GM10248 (cell line): ENCODE measurements at places on chromosomes 11 and 22.
A peak's percentile ranks its signal among the peaks of the same experiment; 100 is the strongest.

DNA sequence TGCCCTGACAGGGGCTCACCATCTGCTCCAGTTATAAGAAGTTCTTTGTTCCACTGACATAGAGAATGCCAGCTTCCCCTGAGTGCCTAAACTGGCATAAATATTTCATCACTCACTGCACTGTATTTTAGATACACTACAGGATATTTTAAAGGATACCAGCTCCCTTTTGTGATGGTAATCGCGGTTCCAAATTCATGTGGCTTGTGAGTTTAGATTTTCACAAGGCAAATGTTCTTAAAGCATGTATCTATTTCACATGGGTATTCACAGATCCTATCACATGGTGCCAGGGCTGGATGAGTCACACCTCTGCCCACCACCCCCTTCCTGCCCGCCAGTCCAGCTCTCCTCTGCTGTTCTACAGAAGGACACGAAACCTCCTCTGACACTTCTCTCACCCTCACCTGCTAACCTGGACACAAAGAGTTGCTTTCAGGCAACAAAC is 105.5 kb downstream of the KCNC1 start:
- no peak for DNase-seq

DNA sequence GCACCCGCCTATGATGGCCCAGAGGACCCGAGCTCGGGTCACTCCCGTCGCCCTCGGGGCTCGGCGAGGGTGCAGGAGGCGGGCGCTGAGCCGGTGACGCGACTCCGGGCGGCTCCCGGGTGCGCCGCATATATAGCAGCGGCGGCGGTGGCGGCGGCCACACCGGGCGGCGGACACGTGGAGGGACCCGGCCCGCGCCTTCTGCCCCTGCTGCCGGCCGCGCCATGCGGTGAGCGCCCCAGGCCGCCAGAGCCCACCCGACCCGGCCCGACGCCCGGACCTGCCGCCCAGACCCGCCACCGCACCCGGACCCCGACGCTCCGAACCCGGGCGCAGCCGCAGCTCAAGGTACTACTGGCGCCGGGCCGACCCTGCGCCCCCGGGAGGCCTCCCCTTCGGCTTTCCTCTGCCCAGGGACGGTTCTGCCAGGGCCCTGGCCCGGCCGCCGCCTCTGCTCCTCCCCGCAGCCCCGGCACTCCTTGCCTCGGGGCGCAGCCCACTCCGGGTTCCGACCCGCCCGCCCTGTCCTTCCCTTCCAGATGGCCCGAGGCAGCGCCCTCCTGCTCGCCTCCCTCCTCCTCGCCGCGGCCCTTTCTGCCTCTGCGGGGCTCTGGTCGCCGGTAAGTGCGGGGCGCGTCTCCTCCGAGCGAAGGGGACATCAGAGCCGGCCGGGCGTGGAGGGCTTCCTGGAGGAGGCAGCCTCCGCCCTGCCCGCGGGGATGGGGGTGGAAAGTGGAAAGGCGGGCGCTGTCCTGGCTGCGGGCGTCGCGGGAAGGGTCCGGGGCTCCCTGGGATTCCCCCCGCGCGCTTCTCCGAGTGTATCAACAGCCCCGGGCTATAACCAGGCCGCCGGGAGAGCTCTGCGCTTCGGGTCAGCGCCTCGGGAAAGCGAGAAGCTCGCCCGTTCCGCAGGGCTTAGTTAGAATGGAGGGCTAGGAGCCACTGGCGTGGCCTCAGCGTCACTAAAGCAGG is at the start of gene GAL:
GAL (plus strand) TSS at position 160 of the 972 bp plus-strand sequence; CDS start at position 540, 380 bp downstream.
- DNase-seq: no peak

- no peak for DNase-seq
Observed at GRCh38 chr11:78319453-78319955, 98.1 kb downstream of the GAB2 start.

GRCh38 chr22:43439368-43440103 is 27.7 kb downstream of the MPPED1 start:
- DNase-seq: no peak

GRCh38 chr11:119371778-119372182 is 9.7 kb downstream of the USP2 start:
- no peak for DNase-seq

DNA sequence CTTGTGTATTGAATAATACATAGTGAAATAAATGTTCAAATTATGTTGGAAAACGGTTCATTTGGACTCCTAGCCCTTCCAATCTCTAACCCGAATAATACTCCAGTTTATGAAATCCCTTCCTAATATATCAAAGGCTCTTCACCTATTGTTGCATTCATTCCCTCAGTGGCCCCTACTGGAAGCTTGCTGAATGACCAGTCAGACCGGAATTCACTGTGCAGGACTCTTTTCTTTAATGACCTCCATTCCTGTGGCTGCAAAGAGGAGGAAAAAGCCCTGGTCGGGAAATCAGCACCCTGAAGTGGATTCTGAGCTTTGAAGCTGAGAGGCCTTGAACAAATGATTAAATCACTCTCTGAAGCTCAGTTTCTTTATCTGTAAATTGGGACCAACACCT is 19.1 kb upstream of the RCN1 start:
- no peak for DNase-seq

DNA sequence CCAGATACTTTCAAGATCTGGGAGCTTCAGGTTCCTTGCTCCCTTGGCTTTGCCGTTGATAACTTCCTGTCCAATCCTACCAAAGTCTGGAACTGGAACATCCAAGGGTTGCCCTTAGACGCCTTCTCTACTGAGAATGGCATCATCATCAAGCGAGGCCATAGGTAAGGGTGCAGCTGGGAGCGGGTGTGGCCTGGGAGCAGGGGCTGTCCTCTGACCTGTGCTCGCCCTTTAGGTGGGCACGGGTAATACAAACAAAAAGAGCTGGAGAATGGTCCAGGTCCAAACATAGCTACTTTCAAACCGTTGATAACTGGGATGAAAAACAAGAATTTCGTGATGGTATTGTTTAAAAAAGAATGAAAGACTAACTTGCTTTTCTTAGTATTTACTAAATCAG is 25.0 kb downstream of the CASP12 start:
- DNase-seq: no peak

DNA sequence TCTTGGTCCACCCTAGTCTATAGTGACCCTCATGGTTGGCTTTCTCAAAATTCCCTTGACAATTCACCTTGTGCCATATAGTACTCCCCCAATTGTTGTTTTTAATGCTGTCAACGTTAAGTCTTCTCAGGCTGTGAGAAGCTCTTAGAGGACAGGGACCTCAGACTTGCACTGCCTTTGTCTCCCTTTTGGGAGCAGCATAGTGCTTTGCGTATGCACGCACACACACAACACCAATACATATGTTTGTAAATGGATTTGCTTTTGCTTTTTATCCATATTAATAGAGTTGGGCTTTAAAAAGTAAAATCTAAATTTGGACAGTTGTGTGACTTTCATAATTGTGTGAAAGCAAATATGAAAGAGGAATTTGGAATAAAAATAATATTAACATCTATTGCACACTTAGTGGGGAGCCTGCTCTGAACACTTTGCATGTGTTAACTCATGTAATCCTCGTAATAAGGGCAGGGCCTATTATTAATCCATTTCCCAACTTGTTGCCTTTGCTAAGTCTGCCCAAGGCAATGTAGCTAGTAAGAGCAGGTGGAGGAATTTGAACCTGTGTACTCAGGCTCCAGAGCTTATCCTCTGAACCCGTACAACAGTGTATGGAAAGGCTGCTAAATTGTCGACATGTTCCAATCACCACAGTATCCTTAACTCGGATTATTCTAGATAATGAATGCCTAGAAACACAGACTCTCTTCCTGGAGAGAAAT is 257.7 kb upstream of the NARS2 start:
- no peak for DNase-seq

DNA sequence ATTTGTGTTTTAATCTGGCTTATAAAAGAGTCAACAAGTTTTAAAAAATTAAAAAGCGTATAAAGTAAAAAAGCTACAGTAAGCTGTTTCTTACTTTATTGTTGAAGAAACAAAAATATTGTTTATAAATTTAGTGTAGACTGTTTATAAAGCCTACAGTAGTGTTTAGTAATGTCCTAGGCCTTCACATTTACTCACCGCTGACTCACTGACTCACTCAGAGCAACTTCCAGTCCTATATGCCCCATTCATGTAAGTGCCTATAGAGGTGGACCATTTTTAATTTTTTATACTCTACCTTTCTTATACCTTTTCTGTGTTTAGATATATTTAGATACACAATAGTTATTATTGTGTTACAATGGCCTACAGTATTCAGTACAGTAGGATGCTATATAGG is 12.2 kb downstream of the MPPED2 start:
- no peak for DNase-seq

DNA sequence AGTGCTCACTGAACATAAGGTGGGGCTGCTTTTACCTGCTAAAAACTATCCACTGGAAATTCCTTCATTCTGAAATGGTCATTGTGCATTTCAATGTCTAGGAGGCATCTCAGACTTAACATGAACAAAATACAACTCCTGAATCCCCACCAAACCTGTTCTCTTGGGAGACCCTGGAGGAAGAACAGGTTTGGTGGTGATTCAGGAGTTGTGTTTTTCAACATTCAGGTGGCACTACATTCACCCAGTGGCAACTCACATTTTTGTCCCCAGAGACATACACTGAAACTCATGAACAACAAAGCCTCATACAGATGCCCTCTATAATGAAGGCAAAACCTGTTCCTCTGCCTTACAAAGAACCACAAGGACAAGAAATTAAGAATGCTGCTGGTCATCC is 64.3 kb upstream of the CYP2D6 start:
- no peak for DNase-seq

DNA sequence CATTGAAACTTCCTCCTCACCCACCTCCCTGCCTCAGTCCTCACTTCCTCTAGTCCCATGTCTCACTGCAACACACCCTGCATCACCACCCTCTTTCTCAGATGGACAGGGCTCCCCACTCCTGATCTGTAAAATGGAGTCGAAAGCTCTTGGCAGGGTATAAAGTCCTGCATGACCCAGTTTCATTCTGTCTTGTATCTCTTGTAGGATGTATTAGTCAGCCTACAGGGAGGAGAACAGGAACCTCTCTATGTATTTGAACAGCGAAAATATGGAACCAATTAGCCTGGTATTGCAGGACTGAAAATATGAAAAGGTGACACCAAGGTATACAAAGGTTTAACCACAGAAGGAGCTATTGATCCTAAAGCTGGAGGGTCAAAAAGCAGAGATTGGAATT is 156.9 kb upstream of the SNX19 start:
- no peak for DNase-seq

DNA sequence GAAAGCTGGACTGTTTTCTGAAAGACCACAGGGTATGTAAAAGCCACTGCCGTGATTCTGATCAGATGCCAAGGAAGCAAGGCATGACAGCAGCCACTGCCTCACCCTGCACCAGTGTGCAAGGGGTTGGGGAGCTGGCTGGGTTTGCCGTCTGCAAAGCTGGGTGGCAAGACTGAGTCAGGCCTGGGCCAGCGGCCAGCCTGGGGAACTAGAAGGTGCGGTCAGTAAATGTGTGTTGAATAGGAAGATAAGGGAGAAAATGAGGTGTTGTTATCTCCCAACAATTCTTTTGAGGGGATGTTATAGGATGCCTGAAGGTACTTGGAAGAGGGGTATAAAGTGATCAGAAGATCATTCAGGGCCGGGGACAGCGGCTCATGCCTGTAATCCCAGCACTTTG is 8.0 kb downstream of the VSTM5 start:
- no peak for DNase-seq

GRCh38 chr22:26981111-26981510 is 323.7 kb downstream of the MIAT start:
- no peak for DNase-seq

- no peak for DNase-seq
Observed at GRCh38 chr11:124753205-124753604, 1.1 kb upstream of the VSIG2 start.

DNA sequence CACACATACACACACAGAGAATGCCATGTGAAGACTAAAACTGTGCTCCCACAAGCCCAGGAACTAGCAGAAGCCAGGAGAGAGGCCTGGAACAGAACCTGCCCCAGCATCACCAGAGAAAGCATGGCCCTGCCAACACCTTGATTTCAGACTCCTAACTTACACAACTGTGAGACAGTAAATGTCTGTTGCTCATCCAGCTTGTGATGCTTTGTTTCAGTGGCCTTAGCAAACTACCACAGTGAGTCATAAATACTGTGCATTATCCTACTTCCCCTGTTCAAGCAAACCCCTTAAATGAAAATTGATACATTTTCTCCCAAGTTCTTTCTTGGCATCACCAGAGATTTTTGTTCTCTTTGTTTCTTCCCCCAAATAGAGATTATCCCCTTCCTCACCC is 1539.4 kb upstream of the TENM4 start:
- no peak for DNase-seq

- DNase-seq: peak; percentile 41
Observed at GRCh38 chr11:125591649-125592304, 875 bp upstream of the STT3A start.

- DNase-seq: no peak
Observed at GRCh38 chr11:85385547-85385946, 241.6 kb downstream of the DLG2 start.

DNA sequence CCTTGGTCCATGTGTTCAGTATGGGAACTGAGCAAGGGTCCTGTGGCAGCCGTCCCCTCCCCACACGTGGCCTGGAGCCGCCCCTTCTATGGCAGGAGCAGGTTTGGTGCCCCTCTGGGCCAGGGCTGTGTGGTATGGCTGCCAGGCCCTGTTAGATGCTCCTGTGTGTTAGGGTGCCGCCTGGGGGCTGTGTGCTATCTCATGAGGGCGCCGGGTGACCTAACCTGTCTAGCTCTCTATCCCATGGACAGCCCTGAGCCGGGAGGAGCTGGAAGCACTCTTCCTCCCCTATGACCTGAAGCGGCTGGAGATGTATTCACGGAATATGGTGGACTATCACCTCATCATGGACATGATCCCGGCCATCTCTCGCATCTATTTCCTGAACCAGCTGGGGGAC is 34.7 kb downstream of the NAT10 start:
- no peak for DNase-seq

DNA sequence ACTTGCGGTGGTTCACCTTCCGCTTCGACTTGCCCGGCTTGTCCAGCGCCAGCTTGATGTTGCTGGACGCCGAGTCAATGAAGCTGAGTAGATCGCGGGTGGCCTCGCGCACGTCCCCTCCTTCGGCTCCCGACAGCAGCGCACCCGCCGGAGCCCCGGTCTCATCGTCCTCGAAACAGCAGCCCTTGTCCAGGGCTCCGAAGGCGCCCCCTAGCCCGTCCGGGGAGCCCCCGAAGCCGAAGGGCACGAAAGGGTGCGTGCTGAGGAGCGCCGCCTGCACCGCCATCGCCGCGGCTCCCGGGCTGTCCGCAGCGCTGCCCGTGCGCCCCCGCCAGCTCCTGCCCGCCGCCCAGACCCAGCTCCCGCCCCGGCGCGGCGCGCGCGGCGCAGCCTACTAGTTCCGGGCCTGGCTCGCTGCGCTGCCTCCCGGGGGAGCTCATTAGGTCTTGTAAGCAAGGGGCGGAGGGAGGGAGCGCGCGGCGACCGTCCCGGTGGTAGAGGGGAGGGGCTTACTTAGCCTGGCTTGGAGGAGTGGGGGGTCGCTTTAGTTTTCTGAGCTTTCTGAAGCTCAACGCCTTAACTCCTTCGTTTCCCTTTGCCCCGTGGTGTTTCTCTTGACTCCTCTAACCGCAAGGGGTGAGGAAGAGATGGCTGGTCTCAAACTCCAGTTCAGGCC is at the start of gene FAM181B:
FAM181B (minus strand) TSS at position 421 of the 676 bp plus-strand sequence; CDS start at position 286, 135 bp downstream.
- peak; percentile 23 for DNase-seq

GRCh38 chr11:126304457-126305075 is 706 bp downstream of the DCPS start:
- DNase-seq: no peak
